ENCODE measurements at places on chromosomes 2 and 18.

GRCh38 chr2:216222650-216223352 lies 113.7 kb downstream of the XRCC5 start:
- no peak for DNase-seq

- no peak for DNase-seq
Measured at GRCh38 chr2:39898934-39899333, 119.9 kb upstream of the THUMPD2 start.

GRCh38 chr18:23341383-23341782 lies 111.7 kb upstream of the RIOK3 start:
- DNase-seq, result no peak

GRCh38 chr2:29010946-29011345 lies 29.8 kb downstream of the TOGARAM2 start:
- DNase-seq, result peak; percentile 38

- no peak for DNase-seq
Measured at GRCh38 chr2:28286678-28287077, 106.0 kb upstream of the FOSL2 start.

- DNase-seq, result no peak
Measured at GRCh38 chr2:102359527-102359926, 3.9 kb downstream of the IL18R1 start.

DNA sequence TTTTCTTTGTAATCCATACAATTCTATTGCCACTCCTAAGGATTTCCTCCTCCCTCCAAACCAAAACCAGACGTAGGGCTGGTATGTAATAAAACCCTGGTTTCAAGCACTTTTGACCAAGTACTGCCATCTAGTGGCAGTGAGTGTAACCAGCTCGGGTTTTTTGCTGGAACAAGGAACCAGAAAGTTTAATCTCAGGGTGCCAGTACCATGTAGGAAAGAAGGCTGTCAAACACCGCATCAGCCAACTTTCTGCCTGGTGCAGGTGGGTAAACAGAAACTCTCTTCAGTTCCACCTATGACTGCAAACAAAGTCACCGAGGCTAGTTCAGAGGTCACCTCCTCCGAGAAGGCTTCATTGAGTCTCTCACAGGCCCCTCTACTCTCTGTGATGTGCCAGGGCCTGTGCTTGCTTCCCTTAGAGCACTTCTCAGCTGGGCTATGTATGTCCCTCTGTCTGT lies 10.2 kb upstream of the THNSL2 start:
- peak; percentile 59 for DNase-seq

DNA sequence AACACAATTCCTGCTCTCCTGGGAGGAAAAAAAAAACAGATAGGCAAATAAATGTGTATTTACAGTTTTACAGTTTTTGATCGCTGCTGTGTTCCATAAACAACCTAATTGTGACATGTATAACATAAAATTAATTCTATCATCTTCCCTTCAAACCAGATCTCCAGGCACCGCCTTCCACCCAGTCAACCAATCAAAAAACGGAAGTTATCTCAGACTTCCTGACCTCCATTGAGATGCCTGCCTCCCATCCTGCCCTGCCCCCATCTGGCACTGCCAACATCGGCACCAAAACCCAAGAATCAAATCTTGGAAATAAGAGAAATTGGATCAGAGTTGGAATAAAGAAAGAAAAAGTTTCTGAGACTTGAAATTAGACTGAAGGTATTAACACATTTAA lies 3.1 kb upstream of the RIOK3 start:
- no peak for DNase-seq

GRCh38 chr2:188333751-188334524 lies 42.3 kb downstream of the GULP1 start:
- no peak for DNase-seq

DNA sequence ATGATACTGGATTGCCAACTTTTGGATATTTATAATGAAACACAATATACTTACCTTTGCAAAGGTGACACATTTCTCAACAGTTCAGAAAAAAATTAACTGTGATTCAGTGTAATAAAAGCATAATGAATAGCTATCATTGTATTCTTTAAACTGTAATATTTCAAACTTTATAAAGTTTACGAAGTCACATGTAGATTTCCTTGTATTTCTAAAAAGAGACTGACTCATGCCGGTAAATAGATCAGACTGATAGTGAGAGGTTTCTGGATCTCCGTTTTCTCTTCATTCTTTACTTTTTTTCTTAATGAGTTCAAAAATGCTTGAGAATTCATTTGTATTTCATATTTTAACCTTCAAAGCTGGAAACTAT lies 70.1 kb downstream of the EML4 start:
- DNase-seq, result no peak

DNA sequence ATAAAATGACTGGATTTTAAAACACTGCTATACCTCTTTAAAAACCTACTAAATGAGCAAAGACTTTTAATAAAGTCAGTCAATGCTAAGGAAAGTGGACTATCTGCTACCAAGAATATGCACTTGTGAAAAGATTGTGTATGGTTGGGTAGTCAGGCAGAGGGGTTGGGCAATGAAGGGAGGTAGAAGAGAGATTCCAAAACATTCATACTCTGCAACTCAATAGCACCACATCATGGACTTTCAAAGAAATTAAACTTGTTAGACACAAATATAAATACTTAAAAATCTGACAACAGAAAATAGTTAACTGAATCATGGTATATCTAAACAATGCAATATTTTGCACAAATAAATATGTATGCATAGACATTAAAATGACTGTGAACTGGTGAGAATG lies 139.9 kb upstream of the MAPRE2 start:
- DNase-seq, result no peak

- no peak for DNase-seq
Measured at GRCh38 chr18:8356001-8356400, 253.2 kb upstream of the RAB12 start.

GRCh38 chr2:61707984-61708852 lies 145.6 kb downstream of the FAM161A start:
- DNase-seq, result no peak

- DNase-seq, result no peak
Measured at GRCh38 chr2:46329803-46330775, 32.9 kb downstream of the EPAS1 start.

GRCh38 chr18:13622751-13623150 lies 103.6 kb downstream of the FAM210A start:
- DNase-seq, result no peak
